NCI-H510A (cell line): ENCODE measurements at places on chromosomes 16 and 17.

GRCh38 chr16:69526831-69527655, 38.7 kb upstream of the NFAT5 start:
- DNase-seq = no peak

DNA sequence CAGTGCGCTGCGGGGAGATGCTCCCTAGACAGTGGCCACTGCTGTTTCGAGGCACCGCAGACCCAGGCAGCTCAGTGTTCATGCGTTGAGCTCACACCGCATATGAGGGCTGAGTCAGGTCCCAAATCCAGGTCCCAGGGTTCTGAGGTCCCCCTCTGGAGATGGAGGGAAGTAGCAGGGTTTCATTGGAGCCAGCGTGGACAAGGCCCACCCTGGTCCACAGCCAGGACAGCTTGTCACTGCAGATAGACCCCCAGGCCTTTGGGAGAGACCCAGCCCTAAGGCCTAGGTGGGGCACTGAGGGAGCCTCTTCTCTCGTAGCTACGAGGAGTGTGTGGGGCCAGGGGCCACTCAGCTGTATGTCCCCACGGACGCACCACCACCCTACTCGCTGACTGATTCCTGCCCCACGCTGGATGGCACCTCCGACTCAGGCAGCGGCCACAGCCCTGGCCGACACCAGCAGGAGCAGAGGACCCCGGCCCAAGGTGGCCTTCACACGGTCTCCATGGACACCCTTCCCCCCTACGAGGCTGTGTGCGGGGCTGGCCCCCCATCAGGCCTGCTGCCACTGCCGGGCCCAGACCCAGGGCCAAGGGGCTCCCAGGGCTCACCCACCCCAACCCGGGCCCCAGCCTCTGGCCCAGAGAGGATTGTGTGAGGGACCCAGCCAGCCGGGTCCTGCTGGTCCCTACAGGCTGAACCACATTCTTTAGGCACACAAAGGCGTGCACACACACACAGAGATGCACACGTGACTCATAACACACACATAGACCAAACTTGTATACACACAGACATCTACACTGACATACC, 53.4 kb downstream of the BEAN1 start:
- no peak for DNase-seq

DNA sequence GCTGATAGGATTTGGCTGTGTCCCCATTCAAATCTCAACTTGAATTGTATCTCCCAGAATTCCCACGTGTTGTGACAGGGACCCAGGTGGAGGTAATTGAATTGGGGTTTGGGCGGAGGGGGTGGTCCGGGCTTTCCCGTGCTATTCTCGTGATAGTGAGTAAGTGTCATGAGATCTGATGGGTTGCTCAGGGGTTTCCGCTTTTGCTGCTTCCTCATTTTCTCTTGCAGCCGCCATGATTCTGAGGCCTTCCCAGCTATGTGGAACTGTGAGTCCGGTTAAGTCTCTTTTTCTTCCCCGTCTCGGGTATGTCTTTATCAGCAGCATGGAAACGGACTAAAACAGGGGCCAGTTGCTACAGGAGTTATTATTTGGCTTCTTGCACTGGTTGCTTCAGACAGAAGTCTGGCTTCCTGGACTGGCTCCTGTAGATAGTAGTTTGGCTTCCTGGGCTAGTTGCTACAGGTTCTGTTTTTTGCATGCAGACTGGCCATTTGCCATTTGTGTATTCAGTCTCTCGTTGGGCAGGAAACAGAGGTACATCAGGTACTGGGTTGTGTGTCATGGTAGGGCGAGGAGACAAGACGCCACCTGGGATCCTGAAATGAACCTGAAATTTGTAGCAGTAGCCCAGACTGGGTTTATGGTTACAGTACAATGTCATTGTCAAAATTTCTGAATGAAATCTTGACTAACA, 32.6 kb downstream of the CNTNAP4 start:
- no peak for DNase-seq

GRCh38 chr16:25038239-25038954, 23.2 kb upstream of the ARHGAP17 start:
- no peak for DNase-seq

- DNase-seq = no peak
Observed at GRCh38 chr16:30356401-30357084, 1.4 kb upstream of the CD2BP2 start.

DNA sequence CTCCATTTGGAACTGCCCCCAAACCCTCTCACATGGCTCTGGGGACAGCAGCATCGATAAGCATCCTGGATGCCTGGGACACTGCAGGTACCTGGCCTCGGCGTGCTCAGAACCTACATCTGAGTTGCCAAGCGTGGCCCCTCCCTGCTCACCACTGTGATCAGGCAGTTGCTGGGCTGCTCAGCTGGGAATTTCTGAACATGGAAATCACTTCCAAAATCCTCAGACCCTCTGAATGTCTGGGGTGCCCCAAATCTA, 6.3 kb downstream of the CDH5 start:
- DNase-seq = no peak
